Renal pelvis (tissue), 12 donors: ENCODE measurements at places on chromosomes 6 and 20. TPM values are rescaled to one million over a fixed set of nuclear protein-coding genes. Genes with fewer than 3 reads are reported as not detected.

Gene IL20RA
- 2.6 TPM for polyA plus RNA-seq

Gene MCCD1
- polyA plus RNA-seq = 19.5 TPM

GRCh38 chr20:25088267-25088666, 6.3 kb upstream of the VSX1 start:
- DNase-seq = no peak

DNA sequence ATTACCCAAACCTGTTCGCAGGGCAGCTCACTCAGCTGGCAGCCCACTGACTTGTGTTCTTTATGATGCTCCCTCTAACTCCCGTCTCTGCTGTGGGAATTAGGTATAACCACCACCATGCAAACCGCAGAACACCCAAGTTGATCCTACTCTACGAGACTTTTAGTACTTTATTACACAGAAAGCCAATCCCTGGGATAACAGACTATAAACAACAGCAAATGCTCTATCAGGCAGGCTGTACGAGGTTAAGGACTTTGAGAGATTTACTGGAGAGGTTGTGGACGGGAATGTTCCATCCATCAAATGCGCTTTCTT, 241.1 kb downstream of the FOXC1 start:
- DNase-seq = no peak

- DNase-seq = no peak
Measured at GRCh38 chr6:28413681-28414080, 14.1 kb upstream of the ZSCAN12 start.

Gene ELMO2
- 74.3 TPM for polyA plus RNA-seq

GRCh38 chr6:15252195-15252594, 6.3 kb downstream of the JARID2 start:
- DNase-seq = no peak

Gene GJA1
- polyA plus RNA-seq = 53.2 TPM

Gene OPRL1
- 1.2 TPM for polyA plus RNA-seq

Gene PTCHD4
- 1.0 TPM for polyA plus RNA-seq
